ENCODE measurements at places on chromosomes 6 and 20.

GRCh38 chr6:16683641-16684194, 77.5 kb downstream of the ATXN1 start:
- peak; percentile 78 for ATAC-seq

DNA sequence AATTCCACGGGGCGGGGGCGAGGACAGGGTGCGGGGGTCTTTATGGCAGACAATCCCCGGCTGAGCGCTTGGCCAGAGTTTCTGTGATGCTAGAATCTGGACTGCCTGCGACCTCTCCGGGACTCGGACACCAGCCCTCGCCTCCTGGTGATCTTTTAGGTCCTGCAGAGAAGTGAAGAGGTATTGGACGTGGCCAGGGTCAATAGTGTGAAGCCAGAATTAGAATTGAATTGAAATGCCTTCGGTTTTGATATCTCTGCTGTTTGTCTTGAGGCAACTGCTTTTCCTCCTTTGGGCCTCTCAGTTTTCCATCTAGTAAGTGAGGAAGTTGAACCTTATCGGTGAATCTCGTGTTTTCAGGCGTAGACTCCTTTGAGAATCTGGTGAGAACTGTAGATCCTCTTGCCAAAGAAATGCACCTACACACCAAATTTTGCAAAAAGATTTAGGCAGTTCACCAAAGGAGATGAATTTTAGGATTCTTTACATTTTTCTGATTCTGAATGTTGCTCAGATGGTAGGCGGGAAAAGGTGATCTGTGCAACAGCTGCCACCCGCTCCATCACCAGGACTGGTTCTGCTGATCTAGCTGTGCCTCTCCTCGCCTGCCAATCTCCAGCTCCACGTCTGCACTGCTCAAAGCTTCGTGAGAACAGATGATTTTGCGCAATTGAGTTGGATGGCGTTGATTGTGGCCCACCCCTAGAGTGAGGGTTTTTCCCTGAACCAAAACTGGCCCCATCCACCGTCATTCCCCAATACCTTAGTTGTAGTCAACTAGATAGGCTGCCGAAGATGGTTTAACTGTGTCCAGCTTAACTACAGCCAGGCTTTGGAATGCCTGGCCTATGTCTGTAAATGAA, 837 bp upstream of the OSER1 start:
- ATAC-seq, result no peak

DNA sequence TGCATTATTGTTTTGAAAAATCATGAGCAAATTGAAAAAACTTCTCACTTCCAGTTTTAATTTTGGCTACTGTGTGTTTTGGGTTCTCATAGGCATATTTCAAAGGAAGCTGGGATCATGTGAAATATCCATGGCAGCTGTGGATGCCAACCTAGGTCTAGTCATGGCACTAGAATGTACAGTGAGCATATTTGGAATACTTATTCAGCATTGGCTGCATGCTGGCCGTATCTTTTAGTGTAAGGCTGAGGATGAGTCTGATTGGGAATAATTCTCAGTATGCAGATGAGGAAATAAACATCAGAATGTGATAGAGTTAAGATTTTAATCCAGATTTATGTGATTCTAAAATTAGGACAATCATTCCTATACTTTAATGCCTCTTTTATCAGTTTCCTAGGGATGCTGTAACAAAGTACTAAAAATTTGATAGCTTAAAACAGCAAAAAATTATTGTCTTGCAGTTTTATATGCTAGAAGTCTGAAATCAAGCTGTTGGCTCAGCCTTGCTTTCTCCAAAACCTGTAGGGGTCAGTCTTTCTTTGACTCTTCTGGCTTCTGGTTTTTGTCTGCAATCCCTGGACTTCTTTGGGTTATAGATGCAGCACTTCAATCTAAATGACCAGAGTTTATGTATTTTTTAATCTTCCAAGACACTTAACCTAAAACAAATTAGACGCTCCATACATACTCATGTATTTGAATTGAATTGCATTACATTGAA, 37.7 kb upstream of the DEFB112 start:
- no peak for ATAC-seq

DNA sequence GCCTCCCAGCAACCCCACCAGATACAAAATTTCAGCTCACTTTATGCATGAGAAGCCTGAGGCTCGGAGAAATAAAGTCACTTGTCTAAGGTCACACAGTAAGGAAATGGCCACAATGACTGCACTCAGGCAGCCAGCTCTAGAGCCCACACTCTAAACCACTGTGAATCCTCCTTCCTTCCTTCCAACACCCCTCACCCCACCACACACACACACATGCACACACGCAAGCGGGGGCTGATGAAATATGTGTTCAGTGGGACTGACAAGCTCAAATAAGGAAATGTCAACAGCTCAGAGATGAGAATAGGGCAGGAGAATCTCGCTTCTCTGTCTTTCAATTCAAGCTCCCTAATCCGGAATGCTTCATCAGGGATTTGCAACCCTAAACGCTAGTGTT, 6.0 kb upstream of the BPIFA1 start:
- ATAC-seq, result no peak

DNA sequence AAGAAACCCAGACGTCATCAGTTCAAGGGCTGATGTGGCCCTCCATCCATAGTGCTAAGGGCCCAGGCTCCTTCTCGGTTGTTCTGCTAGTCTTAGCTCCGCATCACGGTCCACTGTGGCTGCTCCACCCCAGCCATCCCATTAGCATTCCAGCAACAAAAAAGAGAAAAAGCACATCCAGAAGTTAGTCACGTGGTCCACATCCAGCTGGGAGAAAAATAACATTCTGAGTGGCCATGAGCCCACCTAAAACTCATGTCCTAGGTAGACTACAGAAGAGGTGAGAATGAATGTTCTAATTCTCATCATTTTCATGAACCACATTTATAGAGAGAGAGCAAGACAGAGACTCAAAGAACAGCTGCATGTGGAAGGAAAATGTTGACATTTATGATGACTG, 49.4 kb upstream of the TAB2 start:
- no peak for ATAC-seq

- no peak for ATAC-seq
Measured at GRCh38 chr6:7649037-7649810, 59.2 kb downstream of the SNRNP48 start.

GRCh38 chr6:4582506-4583417, 193.4 kb upstream of the CDYL start:
- ATAC-seq, result no peak

DNA sequence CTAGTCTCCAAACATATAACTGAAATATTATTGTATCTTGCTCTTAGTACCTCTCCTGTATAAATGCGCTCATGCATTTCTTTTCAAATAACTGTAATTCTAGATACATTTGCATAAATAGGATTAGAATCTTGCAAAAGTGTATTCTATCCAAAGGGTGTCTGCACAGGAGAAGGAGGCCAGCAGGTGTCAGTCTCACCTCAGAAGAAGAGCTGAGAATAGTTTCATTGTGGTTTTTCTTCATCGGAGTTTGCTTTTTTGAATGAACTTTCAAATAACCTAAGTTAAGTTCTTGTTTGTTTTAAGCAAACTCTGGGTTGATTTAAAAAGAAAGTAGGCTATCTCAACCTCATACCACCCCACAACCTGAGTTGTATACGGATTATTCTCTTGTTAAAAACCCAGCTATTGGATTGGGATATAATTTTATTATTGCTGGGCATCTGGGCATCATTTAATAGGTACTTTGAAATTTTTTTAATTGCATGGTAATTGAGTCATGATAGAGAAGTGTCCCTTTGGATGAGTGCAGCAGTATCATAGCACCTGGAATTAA, 125.0 kb upstream of the MLIP start:
- peak; percentile 46 for ATAC-seq

DNA sequence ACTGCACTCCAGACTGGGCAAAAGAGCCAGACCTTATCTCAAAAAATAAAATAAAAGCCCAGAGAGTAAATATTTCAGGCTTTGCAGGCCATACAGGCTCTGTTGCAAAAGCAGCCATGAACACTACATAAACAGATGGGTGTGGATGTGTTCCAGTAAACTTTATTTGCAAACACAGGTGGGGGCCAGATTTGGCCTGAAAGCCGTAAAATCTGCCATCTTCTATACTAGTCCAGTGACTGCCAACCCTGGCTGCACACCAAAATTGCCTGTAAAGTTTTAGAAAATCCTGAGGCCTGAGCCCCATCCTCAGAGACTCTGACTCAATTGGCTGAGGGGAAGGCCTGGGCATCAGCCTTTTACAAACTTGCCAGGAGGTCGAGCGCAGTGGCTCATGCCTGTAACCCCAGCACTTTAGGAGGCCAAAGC, 103.6 kb downstream of the ZMYND8 start:
- ATAC-seq, result no peak

- ATAC-seq, result no peak
Measured at GRCh38 chr6:107360476-107360875, 98.9 kb downstream of the PDSS2 start.

DNA sequence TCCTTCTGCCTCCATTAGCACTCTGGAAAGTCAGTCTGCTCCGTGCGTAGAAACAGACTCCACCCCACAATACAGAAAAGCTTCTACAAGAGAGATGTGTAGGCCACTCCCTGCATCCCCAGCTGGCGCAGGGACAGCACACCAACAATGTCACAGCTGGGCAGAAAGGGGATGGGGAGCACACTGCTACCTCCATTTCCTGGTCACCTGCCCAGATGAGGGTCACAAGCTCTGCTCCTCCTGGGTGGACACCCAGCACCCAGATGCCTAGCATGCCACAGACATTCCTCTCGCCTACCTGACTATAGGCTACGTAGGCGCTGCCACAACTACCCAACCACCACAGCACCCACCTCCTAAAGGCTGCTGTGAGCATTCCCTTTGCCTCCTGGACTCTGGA, 12.2 kb downstream of the BEND3 start:
- ATAC-seq, result no peak

GRCh38 chr20:10077081-10077471, 42.3 kb downstream of the ANKEF1 start:
- no peak for ATAC-seq

DNA sequence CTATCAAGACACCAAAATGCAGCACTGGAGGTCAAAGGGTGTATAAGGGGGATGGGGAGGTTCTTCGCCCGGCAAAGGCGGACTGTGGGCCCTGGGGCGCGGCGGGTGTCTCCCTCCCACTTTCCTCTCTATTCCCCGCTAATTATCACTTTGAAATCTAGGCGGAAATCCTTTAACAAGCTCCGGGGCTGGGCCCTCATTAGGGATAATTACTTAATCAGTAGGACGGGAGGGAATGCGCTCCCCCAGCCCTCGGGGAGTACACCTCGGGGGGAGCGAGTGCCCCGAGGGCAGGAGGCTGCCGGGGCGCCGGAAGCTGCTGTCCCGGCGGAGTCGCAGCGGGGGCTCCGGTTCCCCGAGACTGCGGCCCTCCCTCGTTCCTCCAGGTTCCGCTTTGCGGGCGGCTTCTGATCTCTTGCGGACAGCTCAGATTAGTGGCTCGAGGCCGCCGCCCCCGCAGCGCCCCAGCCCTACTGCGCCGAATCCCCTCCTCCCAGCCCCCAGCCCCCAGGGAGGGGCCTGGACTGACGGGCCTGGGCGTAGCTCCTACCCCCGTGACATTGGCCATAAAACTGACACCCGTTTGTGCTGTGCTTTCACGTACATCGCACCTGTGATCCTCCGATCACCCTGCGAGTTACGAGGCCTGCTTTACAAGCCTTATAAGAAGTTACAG, 14.7 kb downstream of the MUCL3 start:
- peak; percentile 83 for ATAC-seq

DNA sequence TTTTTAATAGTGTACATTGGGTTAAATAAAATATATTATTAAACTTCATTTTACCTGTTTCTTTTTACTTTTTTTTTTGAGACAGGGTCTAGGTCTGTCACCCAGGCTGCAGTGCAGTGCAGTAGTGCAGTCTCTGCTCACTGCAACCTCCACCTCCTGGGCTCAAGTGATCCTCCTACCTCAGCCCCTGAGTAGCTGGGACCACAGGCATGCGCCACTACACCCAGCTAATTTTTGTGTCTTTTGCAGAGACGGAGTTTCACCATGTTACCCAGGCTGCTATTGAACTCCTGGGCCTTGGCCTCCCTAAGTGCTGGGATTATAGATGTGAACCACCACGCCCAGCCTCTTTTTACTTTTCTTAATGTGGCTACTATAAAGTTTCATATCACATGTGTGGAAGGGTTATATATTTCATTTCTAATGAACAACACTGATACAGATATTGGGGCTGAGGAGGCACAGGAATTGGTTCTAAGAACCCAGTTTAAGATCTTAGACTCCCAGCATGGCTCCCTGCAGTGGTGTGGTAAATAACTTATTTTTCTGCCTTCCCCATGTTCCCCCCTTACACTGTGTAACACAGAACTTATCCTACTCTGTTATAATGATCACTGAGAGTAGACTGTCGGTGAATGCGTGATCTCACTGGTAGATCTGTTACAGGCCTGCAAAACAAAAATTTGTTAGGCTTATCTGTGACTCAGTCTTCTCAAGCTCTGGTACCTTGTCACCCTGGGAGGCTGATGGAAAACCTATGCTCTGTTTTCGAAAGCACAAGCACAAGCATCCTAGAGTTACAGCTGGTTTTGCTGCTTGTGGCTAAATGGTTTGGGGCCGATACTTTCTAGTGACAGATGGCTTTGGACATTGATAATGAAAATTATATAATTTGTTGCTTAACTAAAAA, 5.8 kb upstream of the ATXN1 start:
- no peak for ATAC-seq

- ATAC-seq, result no peak
Measured at GRCh38 chr20:63295846-63296245, 2.9 kb downstream of the COL20A1 start.

DNA sequence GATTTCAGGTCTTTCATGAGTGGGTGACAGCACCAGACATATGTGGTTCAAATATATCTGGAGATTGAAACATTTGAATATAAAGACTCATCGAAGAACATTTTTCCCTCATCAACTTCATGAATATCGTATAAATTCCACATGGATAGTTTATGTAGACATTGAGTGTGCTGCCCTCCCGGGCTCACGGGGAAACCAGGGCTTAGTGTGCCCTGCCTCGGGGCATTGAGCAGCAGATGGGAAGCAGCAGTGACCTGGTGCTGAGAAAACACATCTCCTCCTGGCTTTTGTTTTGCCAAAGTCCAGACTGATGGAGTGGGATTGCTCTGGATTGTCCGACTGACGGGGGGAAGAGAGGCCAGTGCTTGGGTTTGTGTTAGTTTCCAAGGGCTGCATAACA, 17.8 kb upstream of the SLC2A12 start:
- ATAC-seq, result no peak

DNA sequence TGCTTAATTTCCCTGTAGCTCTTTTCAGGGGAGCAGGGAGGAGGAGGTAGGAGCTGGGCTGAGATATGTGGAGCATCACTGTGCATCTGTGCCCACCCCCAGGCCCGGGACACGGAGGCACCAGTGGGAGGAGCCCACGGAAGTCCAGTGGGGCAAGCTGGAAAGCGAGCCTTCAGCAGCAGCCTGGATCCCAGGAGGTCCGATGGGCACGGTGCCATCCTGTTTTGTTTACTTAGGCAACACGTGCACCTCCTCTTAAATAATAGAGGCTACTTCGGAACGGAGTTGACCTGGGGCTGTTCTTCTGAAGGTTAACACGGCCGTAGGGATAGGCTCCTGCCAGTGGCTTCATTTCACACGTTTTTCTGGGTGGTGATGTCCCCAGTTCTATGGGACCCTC, 51.6 kb downstream of the CDH4 start:
- ATAC-seq, result no peak

Data from esophagus mucosa (tissue), 1 donor.